ENCODE measurements at places on chromosomes 5 and 9.

DNA sequence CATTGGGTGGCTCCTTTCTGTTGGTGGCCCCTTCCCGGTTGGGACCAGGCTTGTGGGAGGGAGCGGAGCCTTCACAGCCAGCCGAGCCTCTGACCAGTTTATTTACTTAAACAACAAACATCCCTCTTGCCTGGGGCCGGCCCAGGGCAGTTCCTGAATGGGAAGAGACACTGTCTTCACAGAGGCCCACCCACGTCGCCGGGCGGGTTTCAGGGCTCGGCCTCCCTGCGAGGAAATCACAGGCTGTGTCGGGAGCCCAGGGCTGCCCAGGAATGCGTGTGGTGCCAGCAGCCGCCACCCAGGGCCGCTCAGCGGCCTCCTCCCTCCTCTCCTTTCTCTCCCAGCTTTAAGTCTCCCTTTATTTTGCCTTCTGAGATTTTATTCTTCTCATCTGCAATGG, 132.5 kb downstream of the HSD17B3 start:
- no peak for DNase-seq

DNA sequence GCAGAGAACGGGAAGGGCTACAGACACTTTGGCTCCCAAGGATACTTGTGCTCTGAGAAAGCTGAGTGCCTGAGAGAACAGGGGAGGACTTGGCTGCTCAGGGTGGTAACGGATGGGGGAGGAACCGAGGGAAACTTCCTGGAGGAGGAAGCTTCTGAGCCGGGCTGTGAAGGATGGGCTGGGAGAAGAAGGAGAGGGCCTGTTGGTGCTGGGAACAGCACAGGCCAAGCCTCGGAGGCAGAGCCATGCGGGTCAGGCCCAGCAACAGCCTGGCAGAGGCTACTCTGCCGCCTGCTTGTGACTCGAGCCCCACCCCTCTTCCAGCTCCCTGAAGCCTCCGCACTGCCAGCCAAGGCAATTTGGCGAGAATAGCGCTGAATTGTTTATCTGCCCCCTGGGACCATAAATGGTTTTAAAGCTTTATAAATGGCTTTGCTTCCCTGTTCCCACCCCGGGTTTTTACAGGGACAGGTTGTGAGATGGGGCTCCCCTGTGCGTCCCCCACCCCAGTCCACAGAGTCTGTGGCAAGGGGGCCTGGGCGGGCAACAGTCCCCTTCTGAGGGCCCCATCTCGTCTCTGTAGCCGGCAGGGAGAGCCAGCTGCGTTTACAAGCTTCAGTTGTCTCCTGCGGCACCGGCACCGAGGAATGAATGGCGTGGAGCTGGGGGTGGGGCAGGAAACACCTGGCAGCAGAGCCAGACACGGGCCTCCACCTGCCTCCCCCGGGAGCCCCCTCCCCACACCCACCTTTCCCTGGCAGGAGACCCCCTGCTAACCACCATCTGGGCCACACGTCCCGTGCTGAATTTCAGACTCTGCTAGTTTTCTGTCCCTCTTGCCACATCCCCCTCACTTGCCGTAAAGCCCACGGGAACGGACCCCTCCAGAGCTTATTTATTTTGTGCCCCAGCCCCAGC, 24.4 kb downstream of the FAM163B start:
- DNase-seq: no peak

- DNase-seq: no peak
Measured at GRCh38 chr9:98929071-98929470, 14.6 kb upstream of the COL15A1 start.

- no peak for DNase-seq
Measured at GRCh38 chr9:6441269-6441668, 28.3 kb downstream of the UHRF2 start.

DNA sequence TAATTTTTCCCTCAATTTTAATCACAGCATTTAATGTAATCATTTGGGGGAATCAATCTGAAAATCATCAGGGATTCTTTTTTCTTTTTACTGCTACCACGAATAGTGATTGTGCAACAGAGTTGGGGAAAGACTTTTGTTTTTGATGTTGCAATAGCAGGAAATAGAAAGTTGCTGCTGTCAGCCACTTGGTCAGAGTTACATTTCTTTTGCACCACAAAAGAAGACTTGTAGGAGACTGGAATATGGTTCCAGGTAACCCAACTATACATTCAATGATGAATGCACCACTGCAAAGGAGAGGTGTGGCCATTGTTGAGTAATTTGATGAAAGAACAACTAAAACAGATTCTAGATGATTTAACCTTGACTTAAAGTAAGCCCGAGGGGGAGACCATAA, 46.3 kb upstream of the PALM2AKAP2 start:
- DNase-seq: peak; percentile 34

DNA sequence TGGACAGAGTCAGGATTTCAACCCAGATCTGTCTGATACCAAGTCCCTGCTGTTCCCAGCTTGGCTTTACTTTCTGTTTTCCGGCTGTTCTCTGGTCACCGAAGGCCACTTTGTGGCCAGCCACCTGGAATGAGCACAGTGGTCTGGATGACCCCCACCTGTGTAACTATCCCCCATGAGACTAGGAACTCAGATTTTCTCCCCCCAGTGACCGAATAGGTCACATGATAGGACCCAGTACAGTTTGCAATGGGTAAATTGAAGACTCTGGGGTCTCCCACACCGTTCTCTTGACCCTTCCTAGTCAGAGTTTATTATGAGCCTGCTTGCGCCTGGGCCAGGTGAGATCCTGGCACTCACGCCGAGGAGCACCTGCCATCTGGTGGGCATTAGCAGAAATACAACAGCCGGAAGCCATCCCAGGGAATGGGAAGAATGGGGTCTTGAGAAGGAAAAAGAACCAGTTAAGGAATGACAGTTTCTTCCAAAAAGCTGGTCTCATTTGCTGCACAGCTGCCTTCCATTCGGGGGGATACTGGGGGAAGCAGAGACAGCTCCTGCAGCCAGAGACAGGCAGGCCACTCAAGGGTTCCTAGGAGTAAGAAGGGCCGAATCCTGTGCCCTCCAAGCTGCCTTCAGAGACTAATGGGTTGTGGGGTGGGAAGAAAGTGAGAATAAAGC, 7.1 kb downstream of the PHYHD1 start:
- DNase-seq: no peak

GRCh38 chr9:116393198-116393597, 239.6 kb downstream of the PAPPA start:
- DNase-seq: no peak

- no peak for DNase-seq
Measured at GRCh38 chr9:18056993-18057369, 417.0 kb upstream of the ADAMTSL1 start.

GRCh38 chr5:1033606-1034420, 25.2 kb downstream of the NKD2 start:
- DNase-seq: no peak

- no peak for DNase-seq
Measured at GRCh38 chr9:134671341-134672113, 29.9 kb downstream of the COL5A1 start.

- DNase-seq: no peak
Measured at GRCh38 chr9:113598451-113598850, 134.9 kb downstream of the RGS3 start.

- no peak for DNase-seq
Measured at GRCh38 chr9:129549139-129549538, 71.8 kb downstream of the C9orf50 start.

- no peak for DNase-seq
Measured at GRCh38 chr5:5467737-5468136, 45.3 kb downstream of the ICE1 start.

GRCh38 chr9:131593936-131594665, 48.8 kb downstream of the PRRT1B start:
- no peak for DNase-seq

GRCh38 chr5:176597417-176598389, 12.3 kb downstream of the GPRIN1 start:
- no peak for DNase-seq

- DNase-seq: no peak
Measured at GRCh38 chr9:116162241-116162781, 8.7 kb downstream of the PAPPA start.

- DNase-seq: no peak
Measured at GRCh38 chr5:68187268-68188055, 28.1 kb upstream of the PIK3R1 start.

DNA sequence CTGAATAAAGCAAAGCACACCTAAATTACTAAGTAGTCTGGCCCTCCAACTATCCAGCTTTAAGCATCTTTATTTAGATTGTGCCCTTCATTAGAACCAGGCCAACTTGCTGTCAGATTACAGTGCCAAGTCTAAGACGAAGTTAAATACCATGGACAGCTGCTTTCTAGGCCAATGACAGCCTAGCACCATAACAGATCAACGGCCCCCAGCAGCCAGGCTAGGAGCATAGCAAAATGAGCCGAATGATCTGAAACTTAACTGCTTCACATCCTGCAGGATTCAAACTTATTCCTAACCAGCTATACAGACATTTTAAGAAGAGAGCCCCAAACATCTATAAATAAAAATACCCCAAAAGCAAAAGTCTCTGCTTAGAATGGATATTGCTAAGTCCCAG, 6.8 kb downstream of the SLC24A2 start:
- no peak for DNase-seq

DNA sequence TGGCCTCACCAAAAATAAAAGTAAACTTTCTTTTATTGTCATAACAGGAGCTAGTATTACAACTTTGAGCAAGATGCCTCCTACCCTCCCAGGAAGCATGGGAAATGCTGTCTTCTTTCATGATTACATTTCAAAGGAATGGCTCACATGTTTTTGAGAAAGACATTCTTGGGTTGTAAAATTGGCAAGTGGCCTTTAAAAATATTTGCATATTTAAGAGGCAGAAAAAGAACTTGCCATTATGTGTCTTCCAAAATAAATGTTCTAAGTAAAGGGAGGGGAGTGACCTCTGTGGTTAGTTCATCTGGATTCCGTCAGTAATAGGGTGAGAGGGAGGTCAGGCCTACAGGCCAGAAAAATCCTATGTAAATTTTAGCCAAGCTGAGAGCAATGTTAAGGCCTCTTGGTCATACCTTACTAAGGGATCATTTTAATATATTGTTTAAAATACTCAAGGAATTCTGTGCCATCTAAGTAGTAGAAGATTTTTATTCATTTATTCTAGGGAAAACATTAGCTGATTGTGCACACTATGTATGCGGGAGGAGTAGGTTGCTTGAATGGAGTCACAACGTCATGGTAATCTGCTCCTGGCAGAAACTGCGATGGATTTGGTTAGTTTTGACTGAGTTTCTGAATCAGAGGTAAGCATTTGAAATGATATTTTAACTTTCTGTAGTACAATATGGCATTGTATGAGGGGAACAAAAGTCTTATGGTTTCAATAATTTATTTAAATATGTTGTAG, 1485.7 kb upstream of the CDH9 start:
- DNase-seq: no peak

DNA sequence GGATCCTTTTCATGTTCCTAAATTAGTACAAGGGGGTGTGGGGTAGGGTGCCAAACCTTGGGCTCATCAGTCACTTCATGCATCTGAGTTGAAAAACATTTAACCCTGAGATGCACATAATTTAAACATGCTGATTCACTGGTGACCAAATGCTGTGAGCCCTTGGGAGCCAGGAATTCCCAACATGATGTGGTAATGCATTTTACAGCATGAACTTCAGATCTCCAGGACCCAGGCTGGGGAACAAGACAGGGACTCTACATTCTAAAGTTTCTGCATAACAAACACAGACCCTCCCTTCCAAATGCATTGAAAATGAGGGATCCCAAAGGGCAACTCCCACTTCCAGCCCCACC, 322.2 kb downstream of the NDUFS4 start:
- DNase-seq: no peak

DNA sequence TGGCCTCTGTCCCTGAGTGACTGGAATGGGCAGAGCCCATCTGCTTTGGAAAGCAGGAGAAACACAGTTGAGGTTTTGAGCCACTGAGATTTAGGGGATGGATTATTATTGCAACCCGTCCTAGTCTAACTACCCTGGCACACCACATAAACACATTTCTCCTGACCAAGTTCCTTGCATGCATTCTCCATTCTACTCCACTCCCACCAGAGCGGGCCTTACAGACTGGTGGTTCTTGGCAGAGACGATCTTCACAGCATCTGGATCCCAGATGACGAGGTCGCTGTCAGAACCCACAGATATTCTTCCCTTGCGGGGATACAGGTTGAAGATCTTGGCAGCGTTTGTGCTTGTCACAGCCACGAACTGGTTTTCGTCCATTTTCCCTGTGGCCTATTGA, 111.0 kb downstream of the DPYSL3 start:
- DNase-seq: peak; percentile 59

DNA sequence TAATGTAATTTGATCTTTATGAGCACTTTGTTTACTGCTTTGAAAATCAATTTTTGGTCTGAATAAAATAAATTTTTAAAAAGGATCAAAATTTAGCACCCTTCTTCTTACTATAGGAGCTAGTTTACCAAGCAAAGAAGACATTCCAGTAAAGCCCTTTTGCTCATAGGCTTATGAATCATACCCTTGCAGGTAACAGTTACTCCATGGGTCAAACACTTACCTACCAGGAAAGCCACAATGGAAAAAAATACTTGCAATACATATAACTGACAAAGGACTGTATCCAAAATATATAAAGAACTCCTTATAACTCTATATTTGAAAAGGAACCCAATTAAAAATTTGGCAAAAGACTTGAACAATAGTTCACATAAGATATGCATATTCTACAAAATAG, 66.6 kb downstream of the SHOC1 start:
- DNase-seq: no peak

DNA sequence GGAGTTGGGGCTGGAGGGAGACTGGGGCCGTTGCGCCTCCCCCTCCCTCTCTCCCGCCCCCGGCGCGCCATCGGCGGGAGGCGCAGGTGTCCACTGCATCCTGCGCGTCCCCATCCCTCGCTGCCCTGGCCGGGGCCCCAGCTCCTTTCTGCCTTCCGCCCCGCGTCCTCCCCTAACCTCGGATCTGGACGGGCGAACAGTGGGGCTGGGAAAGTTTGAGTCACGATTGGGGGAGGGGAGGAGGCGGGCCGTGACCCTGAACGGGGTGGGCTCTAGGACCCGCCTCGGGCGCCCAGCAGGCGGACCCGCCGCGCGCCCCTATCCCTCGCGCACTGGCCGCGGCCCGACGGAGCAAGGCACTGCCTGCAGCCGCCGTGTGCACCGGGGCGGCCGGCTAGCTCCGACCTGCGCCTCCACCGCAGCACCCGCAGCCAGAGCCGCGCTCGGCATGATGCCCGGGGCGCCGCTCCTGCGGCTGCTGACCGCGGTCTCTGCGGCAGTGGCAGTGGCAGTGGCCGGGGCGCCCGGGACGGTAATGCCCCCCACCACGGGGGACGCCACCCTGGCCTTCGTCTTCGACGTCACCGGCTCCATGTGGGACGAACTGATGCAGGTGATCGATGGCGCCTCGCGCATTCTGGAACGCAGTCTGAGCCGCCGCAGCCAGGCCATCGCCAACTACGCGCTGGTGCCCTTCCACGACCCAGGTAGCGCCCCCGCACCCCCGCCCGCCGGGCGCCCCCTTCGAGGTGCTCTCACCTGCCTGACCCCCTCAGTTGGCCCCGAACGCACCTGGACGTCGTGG, at the start of gene HMCN2:
Gene HMCN2, plus strand, starts transcription at position 330 of the 805 bp plus-strand sequence. Its CDS starts 119 bp downstream, at position 449.
- DNase-seq: no peak

GRCh38 chr9:17005056-17005823, 129.6 kb upstream of the CNTLN start:
- no peak for DNase-seq

- no peak for DNase-seq
Measured at GRCh38 chr5:19777363-19777762, 210.6 kb downstream of the CDH18 start.

- no peak for DNase-seq
Measured at GRCh38 chr5:55691265-55692105, 20.6 kb downstream of the SLC38A9 start.

Data from AG09309 (cell line).